ENCODE measurements at places on chromosomes 12 and 14.
A peak's percentile ranks its signal among the peaks of the same experiment; 100 is the strongest.

GRCh38 chr14:93303659-93304058 lies 29.2 kb downstream of the BTBD7 start:
- peak; percentile 26 for DNase-seq

- DNase-seq: no peak
Observed at GRCh38 chr14:64594438-64594837, 44.7 kb downstream of the PPP1R36 start.

DNA sequence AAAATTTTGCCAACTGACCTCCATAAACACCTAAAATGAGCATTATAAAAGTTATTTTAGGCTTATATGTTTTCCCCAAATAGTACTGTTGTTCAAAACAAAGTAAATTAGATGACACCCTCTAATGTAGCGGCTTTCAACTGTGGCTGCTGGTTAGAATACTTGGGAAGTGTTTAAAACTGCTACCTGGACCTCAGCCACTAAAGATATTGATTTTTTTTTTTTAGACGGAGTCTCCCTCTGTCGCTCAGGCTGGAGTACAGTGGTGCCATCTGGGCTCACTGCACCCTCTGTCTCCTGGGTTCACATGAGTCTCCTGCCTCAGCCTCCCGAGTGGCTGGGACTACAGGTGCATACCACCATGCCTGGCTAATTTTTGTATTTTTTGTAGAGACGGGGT lies 16.2 kb downstream of the PRORP start:
- DNase-seq: no peak

- DNase-seq: no peak
Observed at GRCh38 chr12:108820707-108821406, 36.5 kb downstream of the SSH1 start.
